Substantia nigra (tissue), 51 donors: ENCODE measurements at places on chromosomes 5 and 9.

DNA sequence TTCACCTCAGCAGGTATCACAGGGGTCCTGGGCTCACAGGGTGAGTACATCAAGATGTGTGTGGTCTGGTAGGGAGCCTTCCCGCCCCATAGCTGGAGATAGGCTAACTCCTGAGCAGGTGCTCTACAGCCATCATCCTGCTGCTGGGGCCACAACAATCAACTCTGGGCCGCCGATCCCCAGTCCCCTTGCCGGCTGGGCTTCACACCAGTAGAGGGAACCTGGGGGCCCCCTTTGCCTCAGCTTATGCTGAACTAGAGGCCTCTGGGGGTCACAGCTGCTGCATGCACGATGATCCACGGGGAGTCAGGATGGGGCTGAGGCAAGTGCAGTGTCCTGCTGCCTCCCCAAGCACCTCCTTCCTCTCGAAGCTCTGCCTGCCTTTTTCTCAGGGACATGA, 46.5 kb downstream of the IRF1 start:
- no peak for DNase-seq

GRCh38 chr9:91415290-91415689, 8.3 kb downstream of the NFIL3 start:
- no peak for DNase-seq

- no peak for DNase-seq
Measured at GRCh38 chr5:74209571-74209970, 431.0 kb downstream of the ENC1 start.

GRCh38 chr5:86070719-86071118, 547.0 kb upstream of the COX7C start:
- no peak for DNase-seq

- DNase-seq: no peak
Measured at GRCh38 chr5:128412145-128412930, 125.7 kb downstream of the FBN2 start.

DNA sequence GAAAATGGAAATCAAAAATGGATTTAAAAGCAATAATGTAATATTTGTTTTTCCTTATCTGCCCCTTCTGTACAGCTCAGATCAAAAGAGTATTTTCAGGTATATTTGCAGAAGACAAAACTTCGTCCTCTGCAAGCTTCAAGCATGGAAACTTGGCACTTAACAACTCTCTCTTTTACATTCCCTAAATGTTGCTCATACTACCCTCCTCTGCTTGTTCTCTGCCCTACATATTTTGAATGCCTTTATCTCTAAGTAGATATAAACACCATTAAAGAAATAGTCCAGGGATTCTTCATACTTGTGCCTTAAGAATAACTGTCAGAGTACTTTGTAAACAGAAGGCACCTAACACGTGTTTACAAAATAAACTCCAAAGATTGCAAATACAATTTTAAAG, 19.2 kb upstream of the SMC2 start:
- DNase-seq: no peak

- DNase-seq: no peak
Measured at GRCh38 chr9:91560301-91560700, 136.7 kb upstream of the NFIL3 start.

DNA sequence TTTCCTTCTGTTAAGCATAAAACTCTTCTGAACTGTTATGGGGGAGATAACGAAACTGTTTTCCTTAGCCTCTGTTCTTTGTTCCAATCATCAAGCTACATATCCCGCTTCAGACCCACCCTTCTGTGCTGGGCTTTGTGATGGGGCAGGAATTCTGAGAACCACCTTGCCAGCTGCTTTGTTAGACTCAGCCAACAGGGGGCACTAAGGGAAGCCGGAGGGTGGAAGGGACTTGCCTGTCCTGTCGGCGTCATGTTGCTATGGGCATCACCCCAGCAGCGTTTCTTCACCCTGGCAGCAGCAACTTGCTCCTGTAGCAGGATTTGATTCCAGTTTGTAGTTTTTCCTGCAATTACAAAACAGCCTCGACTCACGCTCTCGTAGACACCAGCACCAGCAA, 169.1 kb downstream of the CAAP1 start:
- DNase-seq: peak; percentile 8

DNA sequence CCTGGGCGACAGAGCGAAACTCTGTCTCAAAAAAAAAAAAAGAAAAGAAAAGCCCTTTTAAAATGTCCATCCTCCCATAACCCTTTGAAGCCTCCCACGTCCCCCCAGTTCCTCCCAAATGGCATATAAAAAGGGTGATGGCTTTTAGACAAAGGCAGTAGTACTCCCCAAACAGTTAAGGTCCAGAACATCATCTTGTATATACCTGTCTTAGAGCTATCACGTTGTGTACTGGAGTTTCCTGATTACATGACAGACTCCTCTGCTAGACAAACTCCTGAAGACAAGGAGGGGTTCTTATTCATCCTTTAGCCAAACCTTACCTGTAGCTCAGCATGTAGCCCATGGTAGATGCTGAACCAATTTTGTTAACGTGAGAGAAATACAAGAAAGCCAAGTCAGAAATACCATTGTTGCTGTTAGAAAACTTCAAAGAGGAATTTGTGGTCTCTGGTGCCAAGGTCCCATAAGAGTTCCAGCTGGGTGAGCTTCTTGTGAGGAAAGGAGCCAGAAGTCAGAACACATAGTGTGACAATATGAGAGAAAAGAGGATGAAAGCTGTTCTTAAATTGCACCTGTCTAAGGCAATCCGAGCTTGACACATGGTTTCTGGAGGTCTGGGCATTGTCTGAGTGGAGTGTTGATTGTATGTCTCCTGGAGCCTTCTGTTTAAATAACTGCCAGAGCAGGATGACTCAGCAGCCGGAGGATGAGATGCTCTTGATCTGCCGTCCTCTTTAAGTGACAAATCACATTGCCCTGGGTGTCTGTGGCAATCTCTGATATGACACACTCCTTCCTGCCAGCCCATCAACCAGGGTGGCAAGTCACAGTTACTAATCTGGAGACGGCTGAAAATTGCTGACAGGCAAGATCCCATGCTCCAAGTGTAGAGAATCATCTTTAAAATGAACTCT, 69.1 kb downstream of the ARRDC3 start:
- no peak for DNase-seq

DNA sequence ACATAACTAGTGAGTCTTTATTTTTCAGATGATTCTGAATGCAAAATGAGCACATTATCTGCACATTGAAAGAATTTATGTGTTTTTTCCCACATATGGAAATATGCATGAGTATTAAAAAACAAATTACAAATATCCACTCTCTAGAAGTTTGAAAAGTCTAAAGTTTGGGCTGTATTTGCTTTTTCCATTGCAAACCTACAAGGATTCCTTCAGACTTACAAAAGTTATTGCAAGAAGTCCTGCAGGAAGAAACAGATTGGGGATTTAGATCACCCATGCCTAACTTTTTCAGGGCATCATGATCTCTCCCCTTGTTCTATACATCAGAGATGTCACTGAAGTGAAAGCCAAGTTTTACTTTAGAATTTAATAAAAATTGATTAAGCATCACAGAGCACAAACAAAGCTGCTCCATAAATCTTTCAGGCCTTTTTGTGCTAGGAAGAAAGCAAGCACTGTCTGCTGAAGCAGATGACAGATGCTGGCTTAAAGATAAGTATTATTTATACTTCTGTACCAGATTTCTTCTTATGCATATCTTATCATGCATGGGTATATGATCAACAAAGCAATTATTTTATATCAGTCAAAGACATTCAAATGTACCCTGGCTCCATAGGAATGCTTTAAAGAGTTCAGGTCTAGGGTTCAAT, 71.7 kb downstream of the NFIB start:
- no peak for DNase-seq

GRCh38 chr9:31412081-31412480, 972.4 kb upstream of the ACO1 start:
- DNase-seq: no peak

- DNase-seq: no peak
Measured at GRCh38 chr5:75052192-75053053, at the start of gene GCNT4. Gene GCNT4 (minus strand): TSS chr5:75052558. CDS start chr5:75030037, 22,521 bp downstream.

DNA sequence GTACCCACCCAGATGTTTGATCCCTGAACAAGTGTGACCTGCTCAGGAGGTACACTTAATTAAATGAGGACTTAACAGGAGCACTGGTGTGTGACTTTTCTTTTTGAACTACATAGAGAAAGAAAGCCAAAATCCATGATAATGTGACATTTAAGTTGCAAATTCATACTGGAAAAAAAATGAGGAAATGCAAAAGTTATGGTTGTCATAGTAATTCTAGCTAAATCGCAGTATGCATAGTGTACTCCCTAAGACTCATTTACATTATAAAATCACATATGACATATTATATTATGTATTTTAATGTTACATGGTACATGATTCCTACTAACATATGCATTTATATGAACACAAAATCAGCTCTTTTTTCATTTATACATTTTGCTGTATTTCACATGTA, 92.0 kb upstream of the PCSK5 start:
- no peak for DNase-seq

DNA sequence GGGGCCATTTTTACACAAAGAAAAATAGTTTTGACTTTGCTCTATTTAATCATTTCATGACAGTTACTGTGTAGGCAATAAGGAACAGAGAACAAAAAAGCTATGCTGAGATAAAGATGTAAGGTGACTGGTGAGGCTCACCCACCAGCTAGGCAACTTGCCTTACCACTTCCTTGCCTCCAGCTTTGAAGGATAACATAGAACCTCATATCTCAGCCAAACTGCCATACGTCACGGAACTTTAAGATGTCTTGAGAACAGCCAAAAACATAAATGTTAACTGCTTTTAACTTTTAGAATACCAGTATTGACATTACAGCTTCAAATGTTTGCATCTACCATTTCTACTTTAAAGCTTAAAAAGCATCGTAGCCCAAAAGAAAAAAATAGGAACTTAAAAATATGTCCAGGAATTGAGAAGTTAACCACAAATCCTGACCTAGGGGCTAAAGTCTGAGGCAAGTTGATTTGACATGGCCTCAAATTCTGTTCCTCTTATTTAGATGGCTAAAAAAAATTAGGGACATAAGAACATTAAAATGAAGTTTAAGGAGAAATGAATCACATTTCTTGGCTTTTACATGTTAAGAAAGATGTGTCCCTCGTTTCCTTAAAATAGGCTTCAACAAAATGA, 7.7 kb upstream of the GCNT4 start:
- no peak for DNase-seq

DNA sequence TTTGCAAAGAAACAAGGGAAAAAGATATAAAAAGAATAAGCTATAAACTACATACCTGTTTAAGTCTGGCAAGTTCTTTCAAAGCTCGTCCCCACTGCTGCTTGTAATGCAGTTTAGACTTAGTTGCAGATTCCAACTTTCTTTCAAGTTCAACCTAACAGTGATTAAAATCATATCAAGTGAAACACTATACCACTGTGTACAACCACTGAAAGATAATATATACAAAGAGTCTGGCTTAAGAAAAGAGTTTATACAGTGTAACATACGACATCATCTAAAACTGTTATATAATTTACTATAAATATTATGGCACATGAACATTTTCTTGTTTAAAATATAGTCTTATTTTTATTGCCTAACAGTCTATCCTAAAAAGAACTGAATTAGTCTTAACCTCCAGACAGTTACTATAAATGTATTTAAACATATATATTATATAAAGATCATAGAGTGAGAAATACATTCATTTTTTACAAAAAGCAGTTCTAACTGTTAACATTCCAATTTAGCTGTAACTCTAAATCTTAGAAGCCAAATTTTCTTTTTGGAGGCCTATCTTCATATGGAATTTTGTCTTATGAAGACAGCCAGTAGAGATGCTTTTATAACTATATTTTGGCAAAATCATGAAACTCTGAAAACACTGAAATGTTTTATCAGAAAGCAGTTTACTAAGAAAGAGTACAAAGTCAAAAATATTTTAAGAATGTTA, 58.6 kb downstream of the CEP120 start:
- no peak for DNase-seq

GRCh38 chr9:15724016-15724415, 171.2 kb downstream of the CCDC171 start:
- DNase-seq: no peak

GRCh38 chr9:34125681-34126206, 754 bp downstream of the DCAF12 start:
- DNase-seq: no peak

DNA sequence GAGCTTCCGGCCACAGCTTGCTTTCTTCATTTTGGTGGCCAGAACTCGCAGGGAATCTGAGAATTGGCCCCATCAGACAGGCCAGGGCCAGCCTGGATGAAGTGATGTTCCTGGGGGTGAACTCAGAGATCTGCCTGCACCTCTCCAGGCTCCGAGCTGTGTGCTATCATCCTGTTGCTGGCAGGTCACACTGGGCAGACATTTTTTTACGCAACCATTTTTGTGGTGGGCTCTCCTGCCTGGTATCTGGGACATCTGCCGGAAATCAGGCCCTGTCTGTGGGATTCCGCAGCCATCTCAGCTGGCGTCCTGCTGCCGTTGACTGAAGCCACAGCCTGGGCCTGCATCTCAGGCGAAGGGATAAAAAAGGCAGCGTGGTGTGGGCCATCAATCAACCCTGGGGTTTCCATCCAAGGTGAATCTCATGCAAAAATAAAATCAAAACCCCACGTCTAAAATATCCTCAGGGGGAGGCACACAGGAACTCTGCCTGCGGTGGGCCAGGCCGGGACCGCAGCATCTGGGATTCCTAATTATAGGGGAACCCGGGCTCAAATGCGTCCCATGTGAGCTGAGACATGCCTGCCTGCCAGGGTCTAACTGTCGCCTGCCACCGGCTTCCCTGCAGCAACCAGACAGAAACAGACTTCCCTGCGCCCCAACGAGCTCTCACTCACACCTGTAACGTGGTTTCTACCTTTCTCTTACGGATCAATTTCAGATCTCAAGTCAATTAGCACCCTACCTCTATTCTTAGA, 174.3 kb downstream of the SYK start:
- no peak for DNase-seq

DNA sequence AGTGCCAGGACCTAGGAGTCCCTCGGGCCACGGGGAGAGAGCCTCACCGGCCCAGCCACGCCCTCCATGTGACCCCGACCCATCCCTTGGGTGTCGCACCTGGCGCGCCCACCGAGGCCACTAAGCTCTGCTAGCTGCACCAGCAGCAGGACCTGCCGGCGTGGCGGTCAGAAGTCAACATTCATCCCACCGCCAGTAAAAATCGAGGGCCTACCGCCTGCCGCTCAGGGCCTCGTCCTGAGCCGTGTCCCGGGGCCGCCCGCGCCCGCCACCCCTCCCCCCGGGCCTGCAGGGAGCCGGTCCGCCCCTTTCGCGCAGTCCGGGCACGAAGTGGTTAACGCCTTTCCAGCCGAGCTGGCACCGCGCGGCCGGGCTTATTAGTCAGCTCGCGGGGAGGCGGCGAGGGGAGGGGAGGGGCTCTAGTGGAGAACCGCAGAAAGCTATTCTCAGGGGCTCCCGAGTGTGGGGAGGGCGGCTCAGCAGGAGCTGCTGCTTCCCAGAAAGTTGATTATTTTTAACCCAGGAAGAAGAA, 124.4 kb downstream of the C9orf50 start:
- peak; percentile 93 for DNase-seq

DNA sequence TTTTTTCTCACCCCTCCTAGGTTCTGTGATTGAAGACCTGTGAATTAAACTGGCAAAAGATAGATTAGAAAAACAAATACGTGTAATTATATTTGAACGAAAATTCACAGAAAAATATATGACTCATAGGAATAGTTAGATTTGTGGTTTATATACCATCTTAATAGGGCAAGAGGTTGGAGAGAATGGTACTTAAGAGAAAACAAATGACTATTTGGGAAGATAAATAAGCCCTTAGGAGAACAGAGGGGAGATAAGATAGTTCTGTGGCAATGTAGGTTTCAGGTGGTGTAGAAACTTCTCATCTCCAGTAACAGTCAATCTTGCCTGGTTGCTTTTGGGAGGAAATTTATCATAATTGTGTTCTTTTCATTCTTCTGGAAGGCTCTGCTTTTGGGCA, 122.0 kb downstream of the PRDM9 start:
- no peak for DNase-seq

GRCh38 chr5:98471458-98471857, 302.0 kb upstream of the RGMB start:
- no peak for DNase-seq
